ENCODE measurements at places on chromosomes 7 and 10. TPM values are rescaled to one million over a fixed set of nuclear protein-coding genes. Genes with fewer than 3 reads are reported as not detected.

Gene HTRA1
- 157 TPM for total RNA-seq

Gene TMEM229A
- not detected for total RNA-seq

Gene BUD31
- total RNA-seq: 262 TPM

GRCh38 chr7:44750921-44751571 is 2.4 kb downstream of the ZMIZ2 start:
- no peak for DNase-seq

- no peak for DNase-seq
Observed at GRCh38 chr7:131436384-131436783, 108.7 kb downstream of the MKLN1 start.
